ENCODE measurements at places on chromosomes 16 and 17. TPM values are rescaled to one million over a fixed set of nuclear protein-coding genes. Genes with fewer than 3 reads are reported as not detected.

DNA sequence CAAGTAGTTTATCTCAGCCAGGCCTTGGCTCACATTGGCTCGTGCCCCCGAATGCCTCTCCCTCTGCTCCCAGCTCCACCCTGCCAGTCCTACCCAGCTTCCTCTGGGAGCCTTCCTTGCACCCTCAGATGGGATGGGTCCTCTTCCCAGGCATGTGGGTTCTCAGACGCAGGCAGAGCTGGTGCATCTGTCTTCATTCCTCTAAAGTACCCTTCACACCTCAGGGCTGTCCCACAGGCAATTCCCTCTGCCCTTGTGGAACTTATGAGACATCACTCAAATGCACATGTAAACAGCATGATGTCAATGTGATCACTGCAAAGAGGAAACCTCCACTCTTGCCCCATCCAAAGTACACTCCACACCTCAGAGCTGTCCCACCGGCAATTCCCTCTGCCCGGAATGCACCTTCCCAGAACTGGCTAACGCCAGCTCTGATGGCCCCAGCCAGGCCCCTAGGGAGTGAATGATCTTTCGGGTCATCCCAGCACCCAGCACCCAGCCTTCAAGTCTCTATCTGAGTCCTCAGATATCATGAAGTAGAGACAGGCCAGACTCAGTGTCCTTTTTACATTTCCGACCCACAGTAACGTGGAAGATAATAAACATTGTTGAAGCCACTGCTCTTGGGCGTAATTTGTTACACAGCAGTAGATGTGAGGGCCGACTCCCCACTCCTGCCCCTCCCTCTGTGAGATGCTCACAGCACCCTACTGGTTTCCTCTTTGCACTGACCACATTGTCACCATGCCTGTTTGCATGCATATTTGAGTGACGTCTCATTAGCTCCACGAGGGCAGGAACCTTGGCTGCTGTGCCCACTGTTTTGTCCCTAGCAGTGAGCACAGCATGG is 85.4 kb downstream of the N4BP1 start:
- H3K36me3 ChIP-seq, result no peaks in the 10 kb centered on the region
- H3K4me1 ChIP-seq, result no peaks in the 10 kb centered on the region
- no peak overlapping the region for H3K27ac ChIP-seq
- no peak overlapping the region for H3K4me3 ChIP-seq

DNA sequence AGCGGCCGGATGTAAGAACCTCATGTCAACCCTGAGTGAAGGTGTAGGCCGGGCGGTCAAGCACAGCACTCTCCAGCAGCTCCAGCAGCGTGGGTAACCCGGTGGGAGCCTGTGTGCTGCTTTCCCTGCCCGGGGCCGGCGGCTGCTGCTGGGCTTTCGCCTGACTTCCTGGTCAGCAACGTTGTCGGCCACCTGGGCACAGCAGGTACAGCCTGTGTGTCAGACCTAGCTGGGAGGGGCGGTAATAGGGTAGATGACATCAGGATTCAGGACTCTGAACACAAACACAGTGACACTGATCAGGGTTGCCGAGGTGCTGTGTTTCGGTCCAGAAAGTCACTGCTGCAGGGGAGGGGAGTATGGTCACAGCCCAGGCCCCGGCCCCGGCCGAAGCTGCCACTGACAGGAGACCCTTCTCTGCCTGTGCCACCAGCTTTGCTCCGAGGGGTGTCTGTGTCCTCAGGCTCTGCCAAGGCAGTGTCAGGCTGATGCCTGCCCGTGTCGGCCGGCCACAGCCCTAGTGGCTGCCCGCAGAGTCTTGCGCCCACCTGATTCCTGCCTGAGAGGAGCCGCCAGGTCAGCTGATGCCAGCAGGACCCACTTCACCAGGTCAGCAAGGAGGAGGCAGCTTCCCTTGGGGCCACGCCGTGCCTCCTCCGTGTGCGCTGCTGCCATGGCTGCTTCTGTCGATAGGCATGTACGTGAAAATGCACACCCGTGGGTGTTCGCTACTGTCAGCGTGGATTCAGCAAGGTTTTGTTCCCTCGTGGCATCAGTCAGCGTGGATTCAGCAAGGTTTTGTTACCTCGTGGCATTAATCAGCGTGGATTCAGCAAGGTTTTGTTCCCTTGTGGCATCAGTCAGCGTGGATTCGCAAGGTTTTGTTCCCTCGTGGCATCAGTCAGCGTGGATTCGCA is 9.2 kb downstream of the RAB40C start:
- no peaks in the 10 kb centered on the region for H3K27me3 ChIP-seq
- H3K4me1 ChIP-seq, result no peaks in the 10 kb centered on the region
- no peak for DNase-seq
- H3K27ac ChIP-seq, result no peak overlapping the region
- H3K4me3 ChIP-seq, result no peak overlapping the region
- H3K36me3 ChIP-seq, result no peaks in the 10 kb centered on the region

- H3K4me3 ChIP-seq, result no peak overlapping the region
- no peak overlapping the region for H3K27ac ChIP-seq
- no peak for DNase-seq
- H3K36me3 ChIP-seq, result no peaks in the 10 kb centered on the region
- H3K27me3 ChIP-seq, result no peaks in the 10 kb centered on the region
Measured at GRCh38 chr17:73757420-73757819, 113.2 kb upstream of the SDK2 start.

GRCh38 chr16:52874042-52874441 is 178.7 kb downstream of the CHD9NB start:
- H3K27me3 ChIP-seq, result no peaks in the 10 kb centered on the region
- no peak for DNase-seq
- no peaks in the 10 kb centered on the region for H3K4me1 ChIP-seq
- H3K36me3 ChIP-seq, result no peaks in the 10 kb centered on the region
- no peak overlapping the region for H3K27ac ChIP-seq

DNA sequence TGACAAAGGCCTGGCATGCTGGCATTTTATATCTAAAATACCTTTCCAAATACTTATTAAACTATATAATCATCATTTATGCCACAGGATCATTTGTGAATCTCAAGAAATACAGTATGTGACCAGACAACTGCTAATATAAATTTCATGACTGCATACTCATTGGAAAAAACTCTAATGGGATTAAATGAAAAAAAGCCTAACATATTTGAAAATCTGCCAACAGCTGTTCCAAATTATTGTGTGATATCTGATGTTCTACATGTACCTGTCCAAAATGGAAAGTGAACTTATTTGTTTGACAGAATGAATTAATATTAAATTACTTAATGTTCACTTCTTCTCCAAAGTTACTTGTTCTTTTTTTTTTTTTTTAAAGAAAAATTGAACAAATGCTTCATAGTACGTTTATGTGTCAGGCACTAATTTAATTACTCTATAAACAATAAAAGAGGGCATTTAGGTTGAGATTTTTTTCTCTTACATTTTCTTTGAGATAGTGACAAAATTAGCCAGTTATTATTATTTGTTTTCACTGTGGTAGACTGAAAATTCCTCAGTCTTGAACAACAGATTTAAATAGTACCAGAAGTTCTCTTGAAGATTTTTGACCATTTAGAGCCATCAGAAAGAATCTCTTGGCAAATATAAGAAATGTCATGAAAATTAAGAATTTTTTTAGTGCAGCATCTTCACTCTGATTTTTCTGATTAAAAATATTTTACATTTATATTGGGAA is 114.0 kb downstream of the FTO start:
- no peak overlapping the region for H3K4me3 ChIP-seq
- peaks cover 3% of the 10 kb centered on the region for H3K4me1 ChIP-seq
- no peak for DNase-seq
- H3K36me3 ChIP-seq, result peaks cover 3% of the 10 kb centered on the region
- no peak overlapping the region for H3K27ac ChIP-seq
- no peaks in the 10 kb centered on the region for H3K27me3 ChIP-seq

GRCh38 chr16:4606354-4606753 is 8.3 kb downstream of the UBALD1 start:
- no peak overlapping the region for H3K27ac ChIP-seq
- no peaks in the 10 kb centered on the region for H3K27me3 ChIP-seq

- peaks cover 55% of the 10 kb centered on the region for H3K36me3 ChIP-seq
- H3K27me3 ChIP-seq, result no peaks in the 10 kb centered on the region
- H3K4me3 ChIP-seq, result no peak overlapping the region
- H3K4me1 ChIP-seq, result no peaks in the 10 kb centered on the region
- DNase-seq, result no peak
Measured at GRCh38 chr17:58493506-58493905, 5.3 kb upstream of the HSF5 start.

DNA sequence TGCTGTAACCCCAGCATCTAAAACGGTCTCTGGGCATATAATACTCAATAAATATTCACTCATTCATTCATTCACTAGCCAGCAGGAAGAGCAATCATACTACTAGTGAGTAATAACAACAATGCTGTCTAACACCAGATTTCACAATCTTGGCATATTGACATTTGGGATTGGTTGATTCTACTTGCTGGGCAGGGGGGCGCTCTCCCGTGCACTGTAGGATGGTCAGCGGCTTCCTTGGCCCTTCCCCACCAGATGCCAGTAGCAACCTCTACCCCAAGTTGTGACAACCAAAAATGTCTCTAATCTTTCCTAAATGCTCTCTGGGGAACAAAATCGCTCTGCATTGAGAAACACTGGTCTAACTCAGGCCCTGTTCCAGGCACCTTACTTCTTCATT is 20.7 kb downstream of the WFDC1 start:
- no peak overlapping the region for H3K4me3 ChIP-seq
- no peak overlapping the region for H3K27ac ChIP-seq
- no peaks in the 10 kb centered on the region for H3K36me3 ChIP-seq
- H3K27me3 ChIP-seq, result peaks cover 22% of the 10 kb centered on the region

- H3K27me3 ChIP-seq, result no peaks in the 10 kb centered on the region
- H3K4me3 ChIP-seq, result no peak overlapping the region
- H3K36me3 ChIP-seq, result no peaks in the 10 kb centered on the region
- no peak overlapping the region for H3K27ac ChIP-seq
- no peaks in the 10 kb centered on the region for H3K4me1 ChIP-seq
Measured at GRCh38 chr16:28038409-28038808, 25.1 kb downstream of the GSG1L start.

DNA sequence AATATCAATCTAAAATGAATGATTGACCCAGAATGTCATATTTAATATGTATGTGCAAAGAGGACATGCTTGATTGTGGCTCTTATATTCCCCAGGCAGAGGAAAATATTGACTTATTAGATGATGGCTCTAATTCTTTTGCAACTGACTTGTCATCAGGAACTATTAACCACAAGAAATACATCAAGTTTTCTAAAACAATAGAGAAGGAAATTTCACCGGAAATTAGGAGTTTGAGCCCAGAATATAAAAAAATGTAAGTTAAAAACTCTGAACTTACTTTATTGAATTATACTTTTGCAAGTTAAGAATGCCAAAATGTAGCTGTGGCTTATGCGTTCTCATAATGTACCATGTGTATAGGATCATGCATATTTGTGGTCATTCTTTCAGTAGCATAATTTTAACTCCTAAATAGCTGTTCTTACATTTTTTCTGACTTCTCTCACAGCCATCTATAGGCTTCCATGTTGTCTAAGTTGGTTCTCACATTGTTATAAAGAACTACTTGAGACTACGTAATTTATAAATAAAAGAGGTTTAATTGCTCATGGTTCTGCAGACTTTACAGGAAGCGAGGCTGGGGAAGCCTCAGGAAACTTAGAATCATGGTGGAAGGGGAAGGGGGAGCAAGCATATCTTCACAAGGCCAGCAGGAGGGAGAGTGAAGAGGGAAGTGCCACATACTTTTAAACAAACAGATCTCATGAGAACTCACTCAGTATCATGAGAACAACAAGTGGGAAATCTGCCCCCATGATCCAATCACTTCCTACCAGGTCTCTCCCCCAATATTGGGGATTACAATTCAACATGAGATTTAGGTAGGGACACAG is 11.6 kb downstream of the EFCAB13 start:
- H3K4me1 ChIP-seq, result no peaks in the 10 kb centered on the region
- no peak overlapping the region for H3K4me3 ChIP-seq
- H3K27ac ChIP-seq, result no peak overlapping the region
- H3K36me3 ChIP-seq, result peaks cover 40% of the 10 kb centered on the region
- DNase-seq, result no peak

DNA sequence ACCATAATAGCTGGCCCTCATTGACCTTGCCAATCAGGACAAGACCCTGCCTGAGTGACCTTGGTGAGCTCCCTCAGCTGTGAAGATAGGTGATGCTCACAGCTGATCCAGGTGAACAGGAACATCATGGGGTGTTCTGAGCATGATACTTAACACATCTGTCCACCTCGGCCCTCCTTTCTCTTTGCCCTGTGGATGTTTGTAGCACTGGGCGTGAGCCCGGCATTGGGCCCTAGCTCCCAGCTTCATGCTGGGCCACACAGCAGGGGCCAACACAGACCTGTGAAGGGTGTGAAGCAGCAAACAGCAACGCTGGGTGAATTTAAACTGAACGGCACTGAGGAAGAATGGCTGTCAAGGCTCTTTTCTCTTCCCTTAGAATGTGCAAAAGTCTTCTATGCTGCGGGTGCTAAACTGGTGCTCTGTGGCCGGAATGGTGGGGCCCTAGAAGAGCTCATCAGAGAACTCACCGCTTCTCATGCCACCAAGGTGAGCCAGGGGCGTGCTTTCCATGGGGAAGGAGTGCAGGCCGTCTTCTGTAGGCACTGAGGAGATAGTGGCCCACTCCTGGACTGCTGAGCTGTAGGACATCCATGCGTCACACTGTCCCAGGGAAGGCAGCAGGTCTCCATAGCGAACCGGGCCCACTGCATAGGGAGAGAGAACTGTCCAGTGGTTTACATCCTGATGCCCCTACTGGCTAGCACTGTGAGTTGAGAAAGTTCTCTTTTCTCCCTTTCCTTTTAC is 35.9 kb downstream of the TMEM11 start:
- H3K27ac ChIP-seq, result no peak overlapping the region
- no peak overlapping the region for H3K4me3 ChIP-seq
- peaks cover 14% of the 10 kb centered on the region for H3K4me1 ChIP-seq

GRCh38 chr17:38872671-38873385 is 3.0 kb downstream of the LASP1 start:
- no peaks in the 10 kb centered on the region for H3K36me3 ChIP-seq
- peaks cover 59% of the 10 kb centered on the region for H3K4me1 ChIP-seq
- DNase-seq, result no peak
- peak overlapping the region; percentile 100 for H3K4me3 ChIP-seq
- H3K27ac ChIP-seq, result peak overlapping the region; percentile 99
- H3K27me3 ChIP-seq, result no peaks in the 10 kb centered on the region

DNA sequence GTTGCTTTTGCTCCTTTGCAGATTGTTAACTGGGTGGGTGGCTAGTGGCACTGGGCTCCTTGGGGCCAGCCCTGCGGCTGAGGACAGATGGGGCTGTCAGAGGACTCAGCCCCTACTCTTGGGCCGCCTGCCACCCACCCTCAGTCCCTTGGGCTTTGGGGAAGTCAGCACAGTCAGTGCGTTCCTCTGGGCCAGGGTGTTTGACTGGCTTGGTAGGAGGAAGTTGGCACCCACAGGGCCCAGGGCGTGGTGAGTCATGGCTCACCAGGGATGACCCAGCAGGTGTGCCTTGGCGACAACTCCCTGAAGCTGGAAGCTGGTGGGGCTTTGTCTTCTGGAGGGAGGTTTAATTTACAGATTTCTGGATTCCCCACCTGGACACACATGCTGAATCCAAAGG is 32.4 kb downstream of the HAPSTR1 start:
- peaks cover 42% of the 10 kb centered on the region for H3K4me1 ChIP-seq
- no peaks in the 10 kb centered on the region for H3K27me3 ChIP-seq
- no peak overlapping the region for H3K4me3 ChIP-seq

The TACO1 gene
- 48.0 TPM for total RNA-seq

The SULT1A4 gene
- 3.2 TPM for total RNA-seq

The ICAM2 gene
- 24.4 TPM for total RNA-seq

The KRT31 gene
- total RNA-seq, result not detected

The KRT23 gene
- total RNA-seq, result not detected
